Ovary (tissue), 10 donors: ENCODE measurements at places on chromosomes 2 and 18. TPM values are rescaled to one million over a fixed set of nuclear protein-coding genes. Genes with fewer than 3 reads are reported as not detected.

DNA sequence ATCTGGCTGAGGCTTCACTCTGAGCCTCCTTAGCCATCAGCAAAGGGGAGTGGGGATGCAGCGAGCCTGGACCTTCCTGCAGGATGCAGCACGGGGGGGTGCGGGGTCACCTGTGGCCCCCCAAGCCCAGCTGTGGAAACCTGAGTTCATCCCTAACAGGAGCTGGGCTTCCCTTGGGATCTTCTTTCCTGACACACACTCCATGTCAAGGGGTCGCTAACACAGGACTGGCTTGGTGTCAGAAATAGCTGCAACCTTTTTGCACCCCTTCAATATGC is 174.7 kb downstream of the RTP5 start:
- H3K27me3 ChIP-seq: no peaks in the 10 kb centered on the region
- H3K27ac ChIP-seq: no peak overlapping the region
- no peak for DNase-seq
- H3K36me3 ChIP-seq: no peaks in the 10 kb centered on the region
- no peaks in the 10 kb centered on the region for H3K4me1 ChIP-seq

- DNase-seq: no peak
- no peak overlapping the region for H3K4me3 ChIP-seq
- H3K27ac ChIP-seq: no peak overlapping the region
- no peaks in the 10 kb centered on the region for H3K4me1 ChIP-seq
- H3K36me3 ChIP-seq: no peaks in the 10 kb centered on the region
These were observed 45.5 kb downstream of the AOX1 start for GRCh38 chr2:200631287-200631686.

- H3K27me3 ChIP-seq: no peaks in the 10 kb centered on the region
- DNase-seq: no peak
These were observed 47.9 kb downstream of the MBP start for GRCh38 chr18:77084688-77085035.

- no peak overlapping the region for H3K27ac ChIP-seq
- no peak for DNase-seq
- H3K4me1 ChIP-seq: no peaks in the 10 kb centered on the region
- no peak overlapping the region for H3K4me3 ChIP-seq
- no peaks in the 10 kb centered on the region for H3K27me3 ChIP-seq
- no peaks in the 10 kb centered on the region for H3K36me3 ChIP-seq
These were observed 157.8 kb downstream of the SMAD2 start for GRCh38 chr18:47772374-47773248.

DNA sequence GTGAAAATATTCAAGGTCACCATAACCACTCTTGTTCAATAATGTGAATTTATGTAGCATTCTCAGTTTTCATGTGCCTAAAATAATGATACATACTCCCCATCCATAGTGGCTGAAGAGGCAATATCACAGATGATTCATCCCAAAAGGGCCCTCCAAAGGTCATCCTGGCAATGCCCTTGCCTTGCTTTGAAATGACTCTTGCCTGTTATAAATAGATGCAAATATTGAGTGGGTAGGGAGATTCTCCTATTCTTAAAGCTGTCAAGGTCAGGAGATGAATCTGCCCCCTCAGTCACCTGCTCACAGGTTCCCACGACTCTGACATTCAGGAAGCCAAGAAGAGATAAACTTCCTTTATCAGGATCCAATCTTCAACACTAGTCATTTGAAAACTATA is 490.5 kb downstream of the TNS1 start:
- H3K4me3 ChIP-seq: no peak overlapping the region
- H3K27me3 ChIP-seq: no peaks in the 10 kb centered on the region
- no peak overlapping the region for H3K27ac ChIP-seq
- peaks cover 3% of the 10 kb centered on the region for H3K4me1 ChIP-seq

DNA sequence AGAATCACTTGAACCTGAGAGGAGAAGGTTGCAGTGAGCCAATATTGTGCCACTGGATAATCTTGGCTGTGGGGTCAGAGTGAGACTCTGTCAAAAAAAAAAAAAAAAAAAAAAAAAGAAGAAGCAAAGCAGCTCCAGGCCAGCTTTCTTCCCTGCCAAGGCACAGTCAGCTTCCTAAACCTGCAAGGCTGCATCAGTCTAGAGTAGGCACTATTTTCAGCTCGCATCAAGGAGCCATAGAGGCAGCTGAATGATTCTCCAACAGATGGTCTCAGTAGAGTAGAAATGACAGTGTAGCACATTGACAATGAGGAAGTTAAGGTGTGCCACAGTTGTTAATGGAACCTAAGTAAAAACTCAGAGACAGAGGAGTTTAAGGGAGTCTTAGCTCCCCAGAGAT is 35.6 kb downstream of the BMP10 start:
- H3K4me1 ChIP-seq: peaks cover 6% of the 10 kb centered on the region
- no peak overlapping the region for H3K27ac ChIP-seq
- H3K36me3 ChIP-seq: no peaks in the 10 kb centered on the region

- no peak overlapping the region for H3K27ac ChIP-seq
- H3K4me1 ChIP-seq: peaks cover 4% of the 10 kb centered on the region
- H3K36me3 ChIP-seq: no peaks in the 10 kb centered on the region
- peak; percentile 19 for DNase-seq
- H3K4me3 ChIP-seq: no peak overlapping the region
- H3K27me3 ChIP-seq: no peaks in the 10 kb centered on the region
These were observed 273.5 kb downstream of the CDH20 start for GRCh38 chr18:61606759-61607158.

GRCh38 chr2:191885650-191886049 is 38.8 kb upstream of the CAVIN2 start:
- H3K4me3 ChIP-seq: no peak overlapping the region
- peaks cover 3% of the 10 kb centered on the region for H3K4me1 ChIP-seq
- DNase-seq: no peak

- H3K36me3 ChIP-seq: no peaks in the 10 kb centered on the region
- H3K27ac ChIP-seq: no peak overlapping the region
- no peak for DNase-seq
These were observed 47.6 kb upstream of the MCFD2 start for GRCh38 chr2:46963210-46963609.

GRCh38 chr2:176493226-176493825 is 224.1 kb downstream of the MTX2 start:
- H3K4me3 ChIP-seq: no peak overlapping the region
- no peaks in the 10 kb centered on the region for H3K36me3 ChIP-seq
- no peaks in the 10 kb centered on the region for H3K27me3 ChIP-seq
- H3K4me1 ChIP-seq: peaks cover 7% of the 10 kb centered on the region
- H3K27ac ChIP-seq: peak overlapping the region; percentile 55
- DNase-seq: no peak

GRCh38 chr2:114068438-114068837 is 178.5 kb downstream of the ACTR3 start:
- H3K4me1 ChIP-seq: no peaks in the 10 kb centered on the region
- H3K27me3 ChIP-seq: no peaks in the 10 kb centered on the region
- no peak overlapping the region for H3K4me3 ChIP-seq
- DNase-seq: no peak

DNA sequence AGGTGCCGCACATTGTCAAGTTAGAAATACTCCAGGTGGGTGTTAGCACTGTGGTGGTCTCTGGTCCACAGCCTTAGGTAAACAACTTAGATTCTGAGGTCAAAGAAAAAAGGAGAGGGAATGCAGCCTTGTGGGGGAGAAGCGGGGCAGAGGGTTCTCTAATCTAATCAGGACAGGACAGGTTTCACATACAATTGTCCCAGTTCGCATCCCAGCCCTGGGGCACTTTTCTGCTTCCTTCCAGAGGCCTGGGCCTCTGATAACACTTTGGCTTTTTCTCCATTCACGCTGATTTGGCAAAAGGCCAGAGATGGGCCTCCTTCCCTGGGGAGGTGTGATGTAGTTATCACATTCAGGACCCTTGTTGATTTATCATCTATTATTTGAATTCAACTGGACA is 32.5 kb downstream of the SLC1A4 start:
- no peak overlapping the region for H3K27ac ChIP-seq
- no peak for DNase-seq
- no peaks in the 10 kb centered on the region for H3K4me1 ChIP-seq
- H3K36me3 ChIP-seq: no peaks in the 10 kb centered on the region

DNA sequence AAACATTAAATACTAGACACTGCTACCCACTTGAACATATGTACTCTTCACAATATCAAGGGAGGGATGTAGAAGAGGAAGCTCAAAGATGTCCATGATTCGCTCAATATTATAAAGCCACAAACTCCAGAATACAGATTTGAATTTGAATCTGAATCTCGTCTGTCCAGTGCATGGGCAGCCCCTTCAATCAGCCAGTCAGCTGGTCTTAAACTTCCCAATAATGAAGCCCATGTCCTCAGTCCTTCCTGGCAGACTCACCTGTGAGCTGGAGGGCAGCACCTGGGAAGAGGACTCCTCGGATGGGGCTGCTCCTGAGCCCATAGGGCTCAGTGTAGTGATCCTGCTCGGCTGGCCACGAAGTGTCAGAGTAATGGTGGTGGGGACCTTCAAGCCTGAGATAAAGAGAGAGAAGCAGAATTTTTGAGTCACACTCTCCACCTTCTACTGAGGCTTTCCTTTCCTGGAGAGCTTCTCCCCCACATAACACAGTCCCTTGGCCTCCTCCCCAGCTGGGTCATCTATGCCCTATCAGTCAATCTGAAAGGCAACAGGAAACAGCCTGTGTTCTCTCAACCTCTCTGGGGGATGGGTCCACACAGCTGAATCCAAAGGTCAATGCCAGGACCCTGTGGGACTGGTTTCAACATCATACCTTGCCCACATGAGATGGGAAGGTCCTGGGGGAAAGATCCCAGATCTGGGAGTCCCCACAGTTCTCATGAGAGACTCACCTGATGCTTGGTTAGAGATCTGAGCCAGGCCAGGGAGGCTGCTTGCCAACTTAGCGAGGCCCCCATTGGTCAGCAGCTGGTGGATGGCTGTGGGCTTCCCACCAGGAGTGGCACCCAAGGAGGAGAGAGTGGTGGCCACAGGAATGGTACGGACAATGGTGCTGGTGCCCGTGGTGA is 36.5 kb downstream of the KANSL3 start:
- no peak for DNase-seq
- no peak overlapping the region for H3K4me3 ChIP-seq
- no peak overlapping the region for H3K27ac ChIP-seq
- H3K36me3 ChIP-seq: no peaks in the 10 kb centered on the region

Gene ARHGEF4
- 22.7 TPM for total RNA-seq

Gene C1D
- total RNA-seq: 19.3 TPM

Gene STK25
- total RNA-seq: 96.8 TPM

Gene ITGA4
- total RNA-seq: 7.2 TPM

Gene MIB1
- 30.9 TPM for total RNA-seq

Gene AFF3
- total RNA-seq: 20.0 TPM

Gene PLCL1
- 13.5 TPM for total RNA-seq
